ENCODE measurements at places on chromosomes 4 and X. TPM values are rescaled to one million over a fixed set of nuclear protein-coding genes. Genes with fewer than 3 reads are reported as not detected.

GRCh38 chr4:70761276-70761816, 39.6 kb downstream of the RUFY3 start:
- DNase-seq, result no peak

GRCh38 chr4:169342159-169342860, 71.6 kb upstream of the SH3RF1 start:
- DNase-seq, result no peak

Gene ADRA2C
- total RNA-seq, result 75.0 TPM

DNA sequence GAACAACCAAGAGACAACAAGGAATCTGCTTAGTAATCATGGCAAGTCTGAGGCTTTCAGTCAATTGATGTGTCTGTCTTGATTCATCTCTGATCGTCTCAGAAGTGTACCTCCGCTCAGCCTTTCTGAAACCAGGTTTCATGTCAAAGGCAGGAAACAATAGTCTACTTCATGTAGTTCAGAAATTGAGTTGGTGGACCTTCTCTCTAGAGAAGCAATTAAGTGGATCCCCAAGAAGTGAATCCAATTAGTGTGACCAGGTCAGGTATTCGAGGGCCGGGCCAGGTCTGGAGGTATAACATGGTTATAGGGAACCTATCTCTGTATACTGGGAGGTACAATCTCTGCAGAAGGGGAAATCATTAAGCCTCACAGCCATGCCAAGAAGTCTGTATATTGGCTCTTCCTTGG, 32.0 kb downstream of the DAPP1 start:
- no peak for DNase-seq

DNA sequence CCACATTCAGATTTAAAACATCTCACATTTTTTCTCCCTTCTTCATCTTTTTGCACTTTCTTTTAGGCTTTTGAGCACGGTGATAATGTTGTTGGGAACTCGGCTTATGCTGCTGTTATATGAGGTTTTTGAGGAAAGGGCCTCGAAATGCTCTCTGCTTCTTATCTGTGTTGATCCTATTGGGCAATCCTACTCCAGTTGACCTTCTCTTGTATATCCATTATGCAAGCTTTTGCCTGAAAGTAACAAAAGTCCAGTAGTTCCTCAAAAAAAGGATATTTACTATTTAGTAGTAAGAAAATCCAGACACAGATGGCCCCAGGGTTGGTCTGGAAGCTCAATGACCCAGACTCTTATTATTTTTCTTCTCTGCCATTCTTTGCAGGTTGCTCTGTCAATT, 57.7 kb upstream of the SPANXB1 start:
- DNase-seq, result no peak

GRCh38 chrX:10011991-10012390, 44.8 kb downstream of the CLDN34 start:
- DNase-seq, result no peak

GRCh38 chrX:39456894-39457604, 640.7 kb downstream of the BCOR start:
- DNase-seq, result no peak

GRCh38 chr4:118968005-118968404, 79.4 kb downstream of the SYNPO2 start:
- DNase-seq, result peak; percentile 50

Gene DGKK
- not detected for total RNA-seq

DNA sequence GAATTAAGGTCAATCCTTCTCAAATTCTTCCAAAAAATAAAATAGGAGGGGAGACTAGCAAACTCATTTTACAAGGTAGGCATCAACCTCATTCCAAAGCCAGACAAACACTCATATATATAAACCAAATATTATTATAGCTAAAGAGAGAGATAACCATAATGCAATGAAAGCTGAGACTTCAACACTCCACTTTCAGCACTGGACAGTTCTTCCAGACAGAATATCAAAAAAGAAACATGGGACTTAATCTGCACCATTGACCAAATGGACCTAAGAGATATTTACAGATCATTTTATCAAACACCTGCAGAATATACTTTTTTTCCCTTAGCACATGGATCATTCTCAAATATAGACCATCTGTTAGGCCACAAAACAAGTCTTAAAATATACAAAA, 15.5 kb upstream of the EDA2R start:
- DNase-seq, result no peak

DNA sequence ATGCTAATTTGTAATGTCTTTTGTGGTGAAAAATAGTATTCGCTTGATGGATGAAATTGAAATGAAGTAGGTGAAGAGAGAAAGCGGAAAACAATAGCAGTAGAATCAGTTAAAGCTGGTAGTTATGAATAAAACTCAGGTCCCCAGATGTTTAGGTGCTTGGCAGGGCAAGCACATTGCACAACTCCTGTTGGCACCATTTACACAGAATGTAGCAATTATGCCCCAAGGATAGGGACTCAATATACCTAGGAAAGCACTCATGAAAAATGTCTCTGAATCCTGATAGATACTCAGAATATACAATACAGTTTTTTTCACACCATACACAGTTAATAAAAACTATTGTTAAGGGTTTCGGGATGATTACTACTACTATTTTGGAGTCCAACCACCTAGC, 26.5 kb upstream of the GRIA3 start:
- no peak for DNase-seq

Gene INPP4B
- total RNA-seq, result 34.7 TPM

Gene NSUN7
- not detected for total RNA-seq

GRCh38 chr4:20418861-20419451, 167.3 kb downstream of the SLIT2 start:
- DNase-seq, result no peak

DNA sequence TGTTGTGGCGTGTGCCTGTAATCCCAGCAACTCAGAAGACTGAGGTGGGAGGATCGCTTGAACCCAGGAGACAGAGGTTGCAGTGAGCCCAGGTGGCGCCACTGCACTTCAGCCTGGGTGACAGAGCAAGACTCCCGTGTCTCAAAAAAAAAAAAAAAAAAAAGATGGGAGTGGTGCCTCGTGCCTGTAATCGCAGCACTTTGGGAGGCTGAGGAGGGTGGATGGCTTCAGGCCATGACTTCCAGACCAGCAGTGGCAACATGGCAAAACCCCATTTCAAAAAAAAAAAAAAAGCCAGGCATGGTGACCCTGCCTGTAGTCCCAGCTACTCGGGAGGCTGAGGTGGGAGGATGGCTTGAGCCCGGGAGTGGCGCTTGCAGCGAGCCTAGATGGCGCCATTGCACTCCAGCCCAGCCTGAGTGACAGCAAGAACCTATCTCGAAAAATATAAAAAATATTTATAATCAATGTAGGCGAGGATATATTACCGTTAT, 27.0 kb downstream of the EIF2S3 start:
- peak; percentile 25 for DNase-seq

DNA sequence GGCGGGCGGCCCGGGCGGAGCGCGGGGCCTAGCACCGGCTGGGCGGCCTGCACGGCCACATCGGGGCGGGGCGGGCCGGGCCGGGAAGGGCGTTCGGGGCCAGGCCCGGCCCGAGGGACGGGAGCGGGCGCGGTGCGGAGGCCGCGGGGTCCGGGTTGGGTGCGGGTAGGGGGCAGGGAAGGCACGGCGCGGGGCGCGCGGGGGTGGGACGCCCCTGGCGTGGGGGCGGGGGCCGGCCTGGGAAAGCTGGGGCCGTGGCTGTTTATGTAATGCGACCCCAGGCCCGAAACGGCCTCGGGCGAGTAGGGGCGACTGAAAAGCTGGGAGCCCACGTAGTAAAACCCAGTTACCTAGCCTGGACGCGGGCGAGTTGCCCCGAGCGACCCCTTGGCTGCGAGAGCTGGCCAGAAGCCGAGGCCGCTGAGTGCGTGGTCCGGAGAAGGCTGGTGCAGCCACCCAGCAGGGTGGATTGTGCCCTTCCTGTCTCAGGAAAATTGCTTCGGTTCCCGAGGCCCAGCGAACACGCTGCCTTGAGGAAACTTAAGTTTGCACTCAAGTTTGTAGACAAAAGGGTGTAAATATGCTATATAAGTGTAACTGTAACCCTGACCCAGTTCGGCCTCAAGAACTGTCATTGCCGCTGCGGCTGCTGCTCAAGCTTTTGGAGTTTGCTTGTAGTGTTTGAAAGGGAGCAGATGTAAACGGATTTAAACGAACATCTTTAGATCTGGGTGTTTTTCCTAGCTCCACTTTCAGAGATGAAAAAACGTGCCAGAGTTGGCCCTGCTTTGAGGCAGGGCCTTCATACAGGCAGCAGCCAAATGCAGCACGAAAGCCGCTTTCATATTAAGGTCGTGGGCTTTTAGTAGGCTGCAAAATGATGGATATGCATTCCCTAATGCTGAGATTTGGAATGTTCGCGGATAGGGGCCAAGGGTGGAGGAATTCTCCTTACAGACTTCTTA, 674 bp downstream of the SEC24B start:
- DNase-seq, result peak; percentile 29

Gene TRMT44
- 29.4 TPM for total RNA-seq

Gene DCUN1D4
- total RNA-seq, result 71.9 TPM

DNA sequence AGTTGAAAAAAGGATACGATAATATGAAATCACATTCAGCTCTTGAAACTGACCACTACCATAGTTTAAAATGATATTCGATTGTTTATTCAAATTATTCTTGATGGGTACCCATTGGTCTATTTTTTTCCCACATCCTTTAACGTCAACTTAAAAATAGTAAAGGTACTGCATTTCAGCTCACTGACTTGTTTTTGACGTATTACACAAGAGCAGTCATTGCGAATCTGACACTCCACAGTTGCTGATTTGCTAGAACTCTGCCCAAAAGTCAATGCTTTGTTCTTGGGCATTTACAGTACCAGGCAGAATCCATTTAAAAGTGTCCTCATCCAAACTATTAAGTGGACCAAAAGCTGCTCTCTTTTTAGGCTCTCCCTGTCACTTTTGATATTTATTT, 1.2 kb upstream of the PDS5A start:
- no peak for DNase-seq

Gene GLUD2
- total RNA-seq, result 5.4 TPM

DNA sequence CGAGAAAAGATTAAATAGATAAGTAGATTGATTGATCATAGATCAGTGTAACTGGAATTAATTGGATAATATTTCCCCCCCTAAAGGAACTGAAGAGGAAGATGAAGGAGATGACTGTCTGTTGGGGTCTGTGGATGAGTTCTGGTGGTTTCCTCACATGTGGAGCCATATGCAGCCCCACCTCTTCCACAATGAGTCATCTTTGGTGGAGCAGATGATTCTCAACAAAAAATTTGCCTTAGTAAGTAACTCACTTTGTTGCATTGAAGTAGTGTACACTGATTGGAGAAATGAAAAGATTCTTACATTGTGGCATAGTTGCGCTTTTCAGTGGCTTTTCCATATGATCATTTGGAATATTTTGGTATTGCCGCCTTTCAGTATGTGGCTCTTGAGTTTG, 80.4 kb downstream of the NDST3 start:
- DNase-seq, result no peak

Measured in uterus (tissue), 4 donors.